Memory B cell (primary cell): ENCODE measurements at places on chromosomes 5 and 9.

DNA sequence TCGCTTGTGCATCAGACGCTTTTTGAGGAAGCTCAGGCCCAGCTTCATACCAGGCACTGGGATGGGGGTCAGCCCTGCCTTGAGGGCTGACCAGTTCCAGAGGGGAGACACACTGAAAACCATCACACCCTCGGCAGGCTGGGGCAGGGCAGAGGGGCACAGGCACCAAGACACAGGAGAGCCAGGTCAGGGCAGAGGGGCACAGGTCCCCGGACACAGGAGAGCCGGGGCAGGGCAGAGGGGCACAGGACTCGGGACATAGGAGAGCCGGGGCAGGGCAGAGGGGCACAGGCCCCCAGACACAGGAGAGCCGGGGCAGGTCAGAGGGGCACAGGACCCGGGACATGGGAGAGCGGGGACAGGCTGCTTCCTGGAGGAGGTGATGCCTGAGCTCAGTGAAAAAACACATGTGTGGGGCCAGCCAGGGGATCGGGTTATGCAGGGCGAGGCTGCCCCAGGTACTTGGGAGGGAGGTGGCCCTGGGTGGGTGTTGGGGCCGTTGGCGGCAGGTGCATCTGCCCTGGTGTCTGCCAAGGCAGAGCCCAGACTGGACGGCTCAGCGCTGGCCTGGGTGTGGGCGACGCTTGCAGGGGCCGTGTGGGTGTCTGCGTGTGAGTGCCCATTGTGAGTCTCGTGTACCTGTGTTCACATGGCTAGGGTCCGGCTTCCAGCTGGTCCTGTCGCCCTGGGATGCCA, 15.1 kb upstream of the SLC2A6 start:
- DNase-seq = no peak

DNA sequence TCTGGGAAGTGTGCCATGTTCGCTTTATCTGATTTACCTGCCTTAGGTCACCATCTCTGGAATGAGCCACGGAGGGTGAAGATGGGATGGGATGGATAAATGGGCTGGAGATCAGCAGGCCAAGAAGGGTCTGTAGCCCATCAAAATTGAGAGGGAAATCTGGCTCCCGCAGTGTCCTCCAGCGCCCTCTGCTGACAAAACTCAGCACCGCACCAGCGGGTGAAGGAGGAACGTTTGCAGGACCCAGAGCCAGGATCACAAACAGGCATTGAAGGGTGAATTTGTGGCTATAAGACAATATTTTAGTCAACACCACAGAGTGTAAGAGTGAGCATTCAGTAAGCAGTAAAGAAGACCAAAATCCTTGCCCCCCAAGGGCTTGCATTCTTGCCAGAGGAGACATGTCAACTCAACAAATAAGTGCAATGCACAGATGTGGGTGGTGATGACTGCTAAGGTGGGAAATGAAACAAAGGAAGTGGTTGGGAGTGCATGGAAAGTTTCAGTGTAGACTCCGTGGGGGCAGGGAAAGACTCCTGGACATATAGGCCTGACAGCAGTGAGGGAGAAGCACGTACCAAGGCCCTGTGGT, 124.4 kb downstream of the TENT4A start:
- DNase-seq = peak; percentile 27

GRCh38 chr9:83981126-83981871, 694 bp downstream of the RMI1 start:
- DNase-seq = peak; percentile 46

DNA sequence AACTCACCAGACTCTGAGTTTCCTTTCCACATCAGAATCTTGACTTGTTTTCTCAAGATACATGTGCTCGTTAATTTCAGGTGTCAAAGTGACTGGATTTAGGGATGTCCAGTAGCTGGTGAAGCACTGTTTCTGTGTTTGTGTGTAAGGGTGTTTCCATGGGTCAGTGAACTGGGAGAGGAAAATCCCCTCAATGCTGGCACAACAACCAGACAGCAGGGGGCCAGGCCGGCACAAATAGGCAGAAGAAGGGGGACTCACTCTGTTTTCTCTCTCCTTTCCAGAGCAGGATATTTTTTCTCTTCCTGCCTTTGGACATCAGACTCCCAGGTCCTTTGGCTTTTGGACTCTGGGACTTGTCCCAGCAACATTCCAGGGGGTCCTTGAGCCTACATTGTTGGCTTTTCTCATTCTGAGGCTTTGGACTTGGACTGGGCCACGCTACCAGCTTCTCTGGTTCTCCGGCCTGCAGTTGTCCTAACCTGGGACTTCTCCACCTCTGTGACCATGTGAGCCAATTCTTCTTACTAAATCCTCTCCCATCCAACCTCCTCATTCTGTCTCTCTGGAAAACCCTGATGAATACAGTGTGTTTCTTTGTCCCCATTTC, 144.0 kb downstream of the CAAP1 start:
- no peak for DNase-seq

GRCh38 chr5:111337688-111338087, 113.5 kb downstream of the CAMK4 start:
- DNase-seq = no peak

GRCh38 chr5:171957591-171958251, 48.7 kb downstream of the FBXW11 start:
- no peak for DNase-seq

GRCh38 chr9:91342575-91342974, 19.1 kb downstream of the AUH start:
- DNase-seq = no peak

GRCh38 chr5:126119887-126120442, 303.2 kb upstream of the GRAMD2B start:
- DNase-seq = no peak

- DNase-seq = no peak
Measured at GRCh38 chr5:175887463-175887862, 16.1 kb downstream of the CPLX2 start.

GRCh38 chr5:180071531-180072255, at the start of gene RNF130:
Gene RNF130, minus strand, starts transcription at chr5:180071759. Its CDS starts 57 bp downstream, at chr5:180071702.
- DNase-seq = peak; percentile 86

DNA sequence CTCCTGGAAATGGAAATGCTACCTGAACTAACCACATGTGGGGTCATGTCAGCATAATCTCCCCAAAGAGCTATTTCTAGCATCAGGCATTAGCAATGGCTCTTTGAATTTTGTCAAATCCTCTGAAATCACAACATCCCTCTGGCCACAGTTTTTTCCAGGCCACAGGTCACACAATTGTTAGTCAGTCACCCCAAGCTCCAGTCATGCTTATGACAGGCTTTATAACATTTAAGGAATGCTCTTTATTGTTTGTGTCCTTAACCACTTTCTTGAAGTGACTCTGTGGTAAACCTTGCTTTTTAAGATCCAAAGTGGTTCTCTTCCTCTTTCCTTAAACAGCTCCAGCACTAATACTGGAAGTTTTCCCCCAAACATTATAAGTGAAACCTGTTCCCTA, 169.2 kb upstream of the HMHB1 start:
- DNase-seq = no peak

DNA sequence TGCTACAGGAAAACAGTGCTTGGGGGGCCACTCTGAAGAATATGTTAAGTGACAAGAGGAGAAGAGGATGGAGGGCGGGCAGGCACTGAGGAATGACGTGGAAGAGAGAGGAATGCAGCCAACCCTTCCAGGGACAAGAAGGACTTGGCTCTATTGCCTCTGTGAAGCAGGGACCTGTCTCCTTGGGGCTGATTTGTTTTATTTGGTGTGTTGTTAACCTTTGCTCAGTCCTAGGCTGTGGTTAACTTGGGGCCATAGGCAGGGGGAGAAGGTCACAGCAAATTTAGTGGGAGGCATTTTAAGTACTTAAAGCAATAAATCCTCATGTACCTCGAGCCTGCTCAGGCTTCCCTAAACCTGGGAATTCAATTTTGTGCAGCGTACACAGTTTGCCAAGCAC, 39.9 kb downstream of the KIF4B start:
- DNase-seq = no peak

GRCh38 chr5:83038924-83039323, 38.3 kb downstream of the TMEM167A start:
- no peak for DNase-seq

GRCh38 chr9:93830606-93831005, 124.5 kb downstream of the BARX1 start:
- DNase-seq = no peak

- no peak for DNase-seq
Measured at GRCh38 chr9:125613141-125613540, 93.9 kb downstream of the MAPKAP1 start.

DNA sequence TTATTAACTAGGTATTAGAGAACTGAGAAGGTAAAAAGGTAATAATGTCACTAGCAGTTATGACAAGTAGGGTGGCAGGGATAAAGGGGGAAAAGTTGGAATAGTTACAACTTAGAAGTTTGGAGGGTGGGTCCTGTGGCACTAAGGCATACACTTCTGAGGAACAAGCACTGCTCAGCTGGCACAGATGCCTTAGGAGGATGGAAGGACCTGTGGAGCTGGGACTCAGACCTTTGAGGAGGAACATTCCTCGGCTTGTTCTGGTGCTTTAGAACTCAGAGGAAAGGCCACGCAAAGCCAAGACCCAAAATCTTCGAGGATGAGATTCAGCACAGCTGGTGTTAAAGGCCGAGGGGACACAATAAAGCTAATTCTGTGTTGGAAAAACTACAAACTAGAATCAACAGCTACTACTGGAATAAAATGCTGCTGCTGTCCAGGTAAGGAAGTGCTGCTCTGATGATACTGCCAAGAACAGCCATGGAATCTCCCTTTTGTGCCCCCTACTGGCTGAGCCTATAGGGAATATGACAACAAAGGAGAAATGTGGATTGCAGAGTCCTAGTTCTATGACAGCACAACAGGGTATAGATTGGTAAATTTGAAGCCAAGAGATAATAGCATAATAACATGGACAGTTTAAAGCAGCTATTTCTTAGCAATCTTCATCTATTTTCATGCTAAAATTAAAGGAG, 126.7 kb downstream of the SLC25A46 start:
- DNase-seq = no peak

GRCh38 chr9:35436933-35437332, 53.0 kb upstream of the RUSC2 start:
- no peak for DNase-seq

- DNase-seq = no peak
Measured at GRCh38 chr5:139654871-139655491, 6.8 kb downstream of the CXXC5 start.

DNA sequence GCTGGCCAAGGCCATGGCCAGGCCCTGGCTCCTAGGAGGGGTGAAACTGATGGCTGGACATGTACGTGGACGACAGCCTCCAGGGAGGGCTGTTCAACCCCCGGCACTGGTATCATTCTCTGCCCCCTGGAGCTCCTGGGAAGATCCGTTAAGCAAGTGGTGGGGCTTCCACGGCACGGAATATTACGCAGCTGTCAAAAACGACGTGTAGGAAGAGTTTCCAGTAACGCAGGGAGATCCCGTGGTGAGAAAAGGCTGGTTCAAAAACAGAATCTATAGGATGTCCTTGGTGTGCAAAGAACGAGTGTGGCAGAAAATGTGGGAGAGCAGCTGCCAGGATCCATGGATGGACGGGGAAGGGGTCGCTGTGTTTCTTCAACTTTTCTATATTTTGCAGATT, 36.3 kb upstream of the TMEM250 start:
- no peak for DNase-seq

GRCh38 chr5:163565931-163566608, 60.7 kb downstream of the MAT2B start:
- peak; percentile 17 for DNase-seq

- no peak for DNase-seq
Measured at GRCh38 chr9:119044806-119045205, 324.4 kb downstream of the BRINP1 start.

DNA sequence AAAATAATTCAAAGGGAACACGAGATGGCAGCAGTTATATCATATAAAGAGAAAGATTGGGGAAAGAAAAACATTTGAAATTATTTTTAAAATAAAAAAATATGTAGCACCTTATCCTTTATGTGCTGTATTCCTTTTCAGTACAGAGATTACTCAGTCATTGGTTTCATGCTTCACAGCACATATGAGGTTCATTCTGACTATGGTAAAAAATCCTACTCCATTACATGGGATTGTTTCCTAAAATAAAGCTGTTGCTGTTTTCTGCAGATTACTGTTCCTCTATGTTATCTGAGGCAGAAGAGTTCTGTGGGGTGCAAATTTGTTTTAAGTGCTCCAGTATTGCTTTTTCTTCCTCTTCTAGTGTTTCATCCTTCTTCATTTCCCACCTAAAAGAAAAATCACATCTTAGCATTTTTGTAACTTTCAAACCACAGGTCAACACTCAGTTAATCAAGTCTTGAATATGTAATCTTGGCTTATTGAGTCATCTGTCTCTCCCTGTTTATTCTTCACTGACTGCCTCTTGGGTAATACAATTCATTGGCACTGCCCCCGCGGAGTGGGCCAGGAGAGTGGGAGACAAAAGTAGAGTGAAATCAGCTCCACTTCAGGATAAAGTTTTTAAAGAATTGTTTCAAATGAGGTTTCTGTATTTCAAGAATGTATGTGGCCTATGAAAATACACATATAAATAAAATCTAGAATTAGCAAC, 412.5 kb upstream of the POU5F2 start:
- DNase-seq = no peak
